CD4-positive, alpha-beta T cell treated with Interleukin-2 at 100 ng/mL for 4 hours (primary cell): ENCODE measurements at places on chromosomes 7 and 10.
A peak's percentile ranks its signal among the peaks of the same experiment; 100 is the strongest.

- no peak for DNase-seq
Observed at GRCh38 chr10:78254013-78254412, 220.3 kb downstream of the RPS24 start.

DNA sequence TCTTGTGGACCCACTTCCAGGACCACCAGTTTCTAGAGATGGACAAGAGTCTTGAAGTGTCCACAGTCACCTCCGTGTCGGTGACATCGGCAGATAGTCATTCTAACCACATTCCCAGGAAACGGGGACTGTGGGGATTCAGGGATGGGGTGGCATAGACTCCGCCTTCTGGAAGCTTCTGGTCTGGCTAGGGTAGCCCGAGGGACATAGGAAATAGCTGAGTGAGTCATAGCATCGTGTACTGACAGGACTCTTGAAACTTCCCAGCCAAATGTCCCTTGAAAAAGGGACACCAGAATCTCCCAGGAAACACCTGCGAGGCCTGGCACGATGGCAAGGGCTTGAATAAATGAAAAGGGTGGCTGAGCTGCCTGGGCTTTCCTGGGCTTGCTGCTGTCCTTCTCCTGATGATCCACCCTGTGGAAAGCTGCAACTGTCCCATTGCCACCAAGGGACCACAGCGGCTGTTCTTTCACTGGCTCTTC, 84.1 kb upstream of the LRRC4 start:
- DNase-seq = no peak

- no peak for DNase-seq
Observed at GRCh38 chr7:467393-467828, 52.2 kb downstream of the PDGFA start.

DNA sequence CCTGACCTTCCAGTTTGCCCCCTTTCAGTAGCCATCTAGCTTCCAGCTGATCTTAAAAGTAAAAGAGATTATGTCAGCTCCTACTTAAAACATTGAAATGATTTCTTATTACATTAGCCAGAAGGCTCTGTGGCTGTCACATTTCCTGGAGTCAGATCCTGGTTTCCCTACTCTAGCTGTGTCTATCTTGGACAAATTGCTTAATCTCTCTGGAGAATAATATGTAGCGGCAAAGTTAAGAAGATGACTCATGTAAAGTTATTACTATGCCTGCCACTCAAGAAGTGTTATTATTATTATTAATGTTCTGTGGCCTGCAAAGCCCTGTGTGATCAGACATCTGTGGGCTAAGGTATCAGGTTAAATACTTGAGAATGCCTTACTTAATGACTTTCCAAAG, 107.2 kb downstream of the RUNDC3B start:
- DNase-seq = no peak

DNA sequence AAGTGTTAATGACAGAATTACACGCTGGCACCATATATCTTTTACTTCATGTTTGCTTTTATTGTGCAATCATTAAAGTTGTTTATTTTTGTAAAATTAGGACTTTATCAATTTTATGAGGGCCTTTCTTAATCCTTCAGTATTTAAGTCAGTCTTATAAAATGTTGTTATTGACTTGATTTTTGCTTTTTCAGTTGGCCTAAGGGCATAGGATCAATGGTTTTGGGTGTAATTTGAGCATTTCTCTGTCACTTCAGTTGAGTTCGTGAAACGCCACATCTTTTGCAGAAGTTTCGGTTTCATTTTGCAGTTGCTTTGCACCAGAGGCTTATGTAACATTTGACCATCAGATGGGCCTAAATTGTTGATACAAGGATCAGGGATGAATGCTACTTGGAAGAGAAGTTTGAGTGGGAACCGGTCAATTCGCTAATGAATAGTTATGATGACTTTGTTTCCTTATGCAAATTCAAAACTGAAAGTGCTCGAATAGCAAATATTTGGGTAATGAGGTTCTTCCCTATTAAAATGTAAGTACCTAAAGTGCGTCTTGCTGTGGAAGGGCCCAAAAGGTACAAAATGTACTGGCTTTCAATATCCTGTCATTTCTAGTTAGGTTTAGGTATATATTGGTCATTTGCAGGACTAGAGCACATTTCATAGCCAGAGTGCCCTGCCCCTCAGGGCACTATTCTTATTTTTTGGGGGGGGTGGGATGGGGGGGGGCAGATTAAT, 340.9 kb downstream of the LRMDA start:
- DNase-seq = peak; percentile 20

- peak; percentile 63 for DNase-seq
Observed at GRCh38 chr7:95476904-95477594, 8.7 kb upstream of the ASB4 start.

GRCh38 chr10:51103554-51104217, 29.4 kb downstream of the PRKG1 start:
- DNase-seq = no peak
